Vein endothelial cell (primary cell): ENCODE measurements at places on chromosomes 3 and 15. TPM values are rescaled to one million over a fixed set of nuclear protein-coding genes. Genes with fewer than 3 reads are reported as not detected.

The ACVR2B gene
- 3.6 and 4.0 TPM in 2 replicates for total RNA-seq

The PARP14 gene
- 55.1 and 78.7 TPM in 2 replicates for total RNA-seq

The ACY1 gene
- 14.5 and 20.9 TPM in 2 replicates for total RNA-seq

The GMNC gene
- 0.29 TPM in 1 of 2 replicates, not detected in the other for total RNA-seq

The CLDN18 gene
- not detected in 2 replicates for total RNA-seq

The FBXO45 gene
- total RNA-seq, result 10.8 and 16.6 TPM in 2 replicates

The NSMCE3 gene
- total RNA-seq, result 7.8 and 8.5 TPM in 2 replicates
